Breast epithelium (tissue), 4 donors: ENCODE measurements at places on chromosomes 7 and 10. TPM values are rescaled to one million over a fixed set of nuclear protein-coding genes. Genes with fewer than 3 reads are reported as not detected.

Gene NPFFR1
- total RNA-seq, result not detected

Gene ARHGAP12
- total RNA-seq, result 60.0 TPM

Gene LOXL4
- total RNA-seq, result 6.9 TPM

Gene UTF1
- total RNA-seq, result not detected

Gene DIP2C
- 20.3 TPM for total RNA-seq

Gene TM9SF3
- 118 TPM for total RNA-seq

GRCh38 chr7:74174606-74175082 is 488 bp downstream of the EIF4H start:
- no peaks in the 10 kb centered on the region for H3K27me3 ChIP-seq
- peaks cover 6% of the 10 kb centered on the region for H3K4me1 ChIP-seq
- H3K4me3 ChIP-seq, result peak overlapping the region; percentile 94
- peak overlapping the region; percentile 99 for H3K27ac ChIP-seq
- no peaks in the 10 kb centered on the region for H3K36me3 ChIP-seq

DNA sequence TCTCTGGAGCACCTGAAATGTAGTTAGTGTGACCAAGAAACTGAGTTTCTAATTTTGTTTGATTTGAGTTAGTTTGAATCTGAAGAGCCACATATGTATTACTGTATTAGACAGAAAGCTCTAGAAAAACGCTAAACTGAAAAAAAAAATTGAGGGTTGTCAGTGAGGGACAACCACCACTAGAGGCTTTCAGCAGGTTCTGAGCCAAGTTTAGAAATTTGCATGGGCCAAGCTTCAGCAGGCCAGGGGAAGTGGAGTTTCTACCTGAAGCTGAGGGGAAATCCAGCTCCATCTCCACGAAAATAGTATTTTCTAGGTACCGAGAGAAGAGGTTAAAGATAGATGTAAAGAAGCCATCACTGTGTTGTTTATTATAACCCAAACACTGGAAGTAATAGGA is 77.9 kb upstream of the PLXNA4 start:
- no peak overlapping the region for H3K27ac ChIP-seq
- H3K4me1 ChIP-seq, result no peaks in the 10 kb centered on the region
- no peaks in the 10 kb centered on the region for H3K27me3 ChIP-seq

GRCh38 chr10:131290781-131291180 is 20.7 kb downstream of the TCERG1L start:
- H3K27ac ChIP-seq, result no peak overlapping the region
- no peak overlapping the region for H3K4me3 ChIP-seq
- H3K36me3 ChIP-seq, result no peaks in the 10 kb centered on the region
- H3K4me1 ChIP-seq, result no peaks in the 10 kb centered on the region
- H3K27me3 ChIP-seq, result no peaks in the 10 kb centered on the region

GRCh38 chr10:61390851-61391250 is 62.3 kb downstream of the TMEM26 start:
- no peaks in the 10 kb centered on the region for H3K4me1 ChIP-seq
- no peaks in the 10 kb centered on the region for H3K36me3 ChIP-seq
- H3K27me3 ChIP-seq, result no peaks in the 10 kb centered on the region
- no peak for DNase-seq

DNA sequence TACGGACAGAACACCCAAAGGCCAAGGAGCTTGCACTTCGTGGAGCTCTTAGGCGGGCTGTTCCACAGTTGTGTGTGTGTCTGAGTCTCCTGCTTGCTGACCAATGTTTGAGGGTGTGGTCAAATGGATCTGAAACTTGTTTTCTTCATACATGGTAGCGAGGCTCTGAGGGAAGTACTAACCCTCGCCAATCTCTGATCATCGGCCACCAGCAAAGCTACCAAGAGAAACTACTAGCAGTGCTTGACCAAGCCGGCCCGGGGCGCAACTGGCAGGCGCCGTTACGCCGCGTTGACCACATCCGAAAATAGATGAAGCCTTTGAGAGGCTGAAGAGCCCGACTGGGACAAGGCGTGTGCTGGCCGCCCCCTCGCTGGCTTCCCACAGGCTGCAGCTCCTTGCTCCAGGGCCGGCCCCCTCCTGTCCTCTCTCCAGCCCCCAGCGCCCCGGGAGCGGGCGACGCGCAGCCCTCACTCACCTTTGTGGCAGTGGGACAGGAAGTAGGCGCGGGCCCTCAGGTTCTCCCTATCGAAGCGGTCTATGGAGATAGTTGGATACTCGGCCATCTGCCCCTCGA is 384 bp downstream of the DCLRE1C start:
- DNase-seq, result no peak
- H3K36me3 ChIP-seq, result no peaks in the 10 kb centered on the region
- no peaks in the 10 kb centered on the region for H3K27me3 ChIP-seq
- H3K27ac ChIP-seq, result peak overlapping the region; percentile 78
- H3K4me3 ChIP-seq, result peak overlapping the region; percentile 79
- no peaks in the 10 kb centered on the region for H3K4me1 ChIP-seq

- H3K4me1 ChIP-seq, result peaks cover 16% of the 10 kb centered on the region
- no peaks in the 10 kb centered on the region for H3K27me3 ChIP-seq
- no peaks in the 10 kb centered on the region for H3K36me3 ChIP-seq
- peak overlapping the region; percentile 80 for H3K27ac ChIP-seq
Measured at GRCh38 chr10:24449321-24449740, 240.4 kb downstream of the KIAA1217 start.

DNA sequence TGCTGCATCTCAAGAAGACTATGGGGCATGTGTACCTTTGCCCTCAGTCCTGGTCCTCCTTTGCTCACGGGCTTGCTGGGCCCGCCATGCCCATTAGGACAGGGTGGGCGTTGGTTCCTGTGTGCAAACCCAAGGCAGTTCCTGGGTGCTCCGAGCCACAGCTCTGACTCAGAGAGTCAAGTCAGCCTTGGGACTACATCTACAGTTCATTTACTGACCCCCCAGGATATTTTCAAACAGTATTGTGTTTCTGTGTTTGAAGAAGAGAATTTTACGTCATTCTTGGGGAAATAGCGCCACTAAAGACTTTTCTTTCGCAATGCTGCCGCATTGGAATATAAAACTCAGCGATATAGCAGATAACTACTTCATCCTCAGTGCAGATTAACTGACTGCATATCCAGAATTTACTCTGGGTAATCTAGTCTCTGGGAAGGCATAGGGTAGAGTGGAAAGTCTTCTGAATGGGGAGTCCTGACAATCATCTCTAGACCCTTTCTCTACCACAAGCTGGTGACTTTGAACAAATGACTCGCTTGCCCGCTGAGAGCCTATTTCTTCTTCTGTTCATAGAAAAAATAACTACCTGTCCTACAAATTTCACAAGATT is 638.9 kb upstream of the FZD8 start:
- H3K27ac ChIP-seq, result no peak overlapping the region
- no peaks in the 10 kb centered on the region for H3K36me3 ChIP-seq
- H3K27me3 ChIP-seq, result no peaks in the 10 kb centered on the region
- DNase-seq, result no peak
- no peak overlapping the region for H3K4me3 ChIP-seq
- no peaks in the 10 kb centered on the region for H3K4me1 ChIP-seq

DNA sequence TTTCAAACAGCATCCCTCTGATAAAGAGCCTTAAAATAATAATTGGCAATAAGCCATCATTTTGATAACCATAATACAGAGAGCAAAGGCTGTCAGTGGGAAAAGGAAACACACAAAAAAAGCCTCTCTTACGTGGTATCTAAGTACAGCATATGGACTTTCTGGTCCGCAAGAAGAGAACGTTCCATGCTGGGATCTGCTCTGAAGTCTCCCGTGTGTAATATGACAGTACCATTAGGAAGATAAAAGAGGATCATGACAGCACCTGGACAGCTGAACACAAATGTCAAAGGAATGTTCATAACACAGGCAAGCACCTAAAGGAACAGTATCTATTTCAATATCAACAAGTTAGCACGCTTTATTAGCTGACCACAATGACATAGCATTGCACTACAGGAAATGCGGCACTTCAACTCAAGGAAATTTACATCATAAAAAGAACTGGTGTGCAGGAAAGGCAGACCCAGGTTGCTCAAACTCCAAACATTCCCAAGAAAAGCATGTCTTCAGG is 9.9 kb downstream of the DCLRE1A start:
- H3K27me3 ChIP-seq, result no peaks in the 10 kb centered on the region
- no peak overlapping the region for H3K4me3 ChIP-seq
- DNase-seq, result no peak
- no peaks in the 10 kb centered on the region for H3K36me3 ChIP-seq

DNA sequence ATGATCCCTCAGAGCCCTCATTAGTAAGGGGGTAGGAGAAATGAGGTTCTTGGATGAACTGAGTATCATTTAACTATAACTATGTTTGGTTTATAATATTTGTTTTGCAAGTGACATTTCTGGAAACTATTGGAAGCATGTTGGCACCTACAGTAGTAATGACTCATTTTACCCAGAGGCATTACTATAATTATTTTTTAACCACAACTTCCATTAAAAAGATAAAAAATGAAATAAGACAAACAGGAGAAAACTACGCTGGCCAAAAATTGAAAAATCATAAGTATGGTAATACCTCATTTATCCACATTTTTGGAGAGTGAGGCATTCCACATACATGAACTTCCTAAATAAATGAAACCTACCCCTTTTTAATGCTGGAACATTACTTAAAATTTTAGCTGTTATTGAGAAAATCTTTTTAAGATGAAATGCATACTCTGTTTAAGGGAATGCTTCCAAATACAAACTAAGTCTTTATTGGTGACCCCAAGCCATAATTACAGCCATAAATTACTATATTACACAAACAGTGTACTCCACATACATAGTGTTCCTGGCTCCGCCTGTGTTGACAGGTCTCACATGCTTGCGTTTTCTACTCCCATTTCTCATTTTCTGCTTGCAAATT is 84.6 kb upstream of the CAPZA2 start:
- no peak for DNase-seq
- H3K4me1 ChIP-seq, result no peaks in the 10 kb centered on the region
- H3K4me3 ChIP-seq, result no peak overlapping the region
- H3K27ac ChIP-seq, result peak overlapping the region; percentile 43
- no peaks in the 10 kb centered on the region for H3K27me3 ChIP-seq
- no peaks in the 10 kb centered on the region for H3K36me3 ChIP-seq

DNA sequence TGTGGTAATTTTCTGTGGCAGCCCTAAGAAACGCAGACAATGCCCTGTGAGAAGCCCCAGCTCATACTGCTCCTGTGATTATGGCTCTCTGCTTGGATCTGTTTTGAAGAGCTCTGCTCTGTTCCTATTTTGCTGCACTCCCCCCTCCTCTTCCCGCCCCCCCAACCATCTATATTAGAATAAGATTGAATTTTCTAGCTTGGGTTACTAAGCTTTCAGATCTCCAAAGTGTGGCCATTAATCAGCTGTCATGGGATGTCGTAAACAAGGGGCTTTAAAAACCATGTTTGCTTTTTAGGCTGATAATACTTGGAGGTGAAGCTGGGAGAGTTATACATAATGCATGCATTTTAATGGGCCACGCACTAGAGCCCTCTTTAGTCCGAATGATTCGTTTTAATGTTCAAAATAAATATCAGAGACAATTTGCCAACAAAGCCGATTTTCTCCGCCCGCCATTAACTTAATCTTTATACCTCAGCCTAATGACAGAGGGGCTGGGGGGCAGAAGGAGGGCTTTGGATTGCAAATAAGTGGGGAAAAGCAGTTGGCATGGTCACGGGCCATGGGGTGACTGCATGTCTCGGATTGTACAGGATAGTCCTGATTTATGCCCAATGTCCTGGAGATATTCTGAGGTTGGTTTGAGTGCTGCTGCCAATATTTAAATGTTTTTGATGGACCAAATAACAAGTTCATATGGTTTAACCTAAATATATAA is 165.5 kb downstream of the RPS24 start:
- no peaks in the 10 kb centered on the region for H3K27me3 ChIP-seq
- no peaks in the 10 kb centered on the region for H3K4me1 ChIP-seq
- no peak for DNase-seq

DNA sequence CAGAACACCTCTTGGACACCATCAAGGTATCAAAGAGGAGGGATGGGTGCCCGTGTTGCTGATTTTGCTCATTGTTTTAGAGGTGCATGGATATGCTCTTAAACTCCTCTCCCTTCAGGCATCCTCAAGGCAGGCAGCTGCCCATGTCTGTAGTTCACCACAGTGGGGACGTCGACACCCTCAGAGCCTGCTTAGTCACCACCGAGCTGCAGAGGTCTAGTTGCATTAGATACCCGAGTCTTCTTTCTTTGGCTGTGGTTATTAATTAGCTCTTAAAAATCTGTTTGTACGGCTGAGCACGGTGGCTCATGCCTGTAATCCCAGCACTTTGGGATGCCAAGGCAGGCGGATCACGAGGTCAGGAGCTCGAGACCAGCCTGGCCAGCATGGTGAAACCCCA is 24.7 kb upstream of the TSPAN13 start:
- H3K27ac ChIP-seq, result no peak overlapping the region
- no peak overlapping the region for H3K4me3 ChIP-seq
